ENCODE measurements at places on chromosomes 2 and 18.

- no peak for DNase-seq
These were observed 74.1 kb downstream of the OSBPL6 start for GRCh38 chr2:178268435-178268834.

- no peak for DNase-seq
These were observed 65.6 kb upstream of the SCN1A start for GRCh38 chr2:166193407-166193806.

- no peak for DNase-seq
These were observed 64.4 kb downstream of the IKZF2 start for GRCh38 chr2:213087040-213087439.

DNA sequence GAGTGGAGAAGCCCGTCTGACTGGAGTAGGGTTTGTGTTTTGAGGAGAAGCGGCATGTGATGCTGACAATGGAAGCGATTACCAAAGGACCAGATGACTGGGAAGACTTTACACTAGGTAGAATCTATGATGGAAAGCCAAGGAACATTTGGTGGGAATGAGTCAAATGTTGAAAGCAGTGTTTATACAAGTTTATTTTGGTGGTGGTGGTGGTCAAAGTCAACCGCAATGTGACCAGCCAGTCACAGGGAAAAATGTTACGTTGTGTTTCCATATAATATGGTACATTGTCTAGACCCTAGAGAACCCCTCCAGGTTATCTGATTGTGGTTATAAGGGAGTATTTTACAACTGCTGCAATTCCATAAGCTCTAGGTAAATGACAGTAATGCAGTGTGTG is 216.8 kb downstream of the PID1 start:
- no peak for DNase-seq

DNA sequence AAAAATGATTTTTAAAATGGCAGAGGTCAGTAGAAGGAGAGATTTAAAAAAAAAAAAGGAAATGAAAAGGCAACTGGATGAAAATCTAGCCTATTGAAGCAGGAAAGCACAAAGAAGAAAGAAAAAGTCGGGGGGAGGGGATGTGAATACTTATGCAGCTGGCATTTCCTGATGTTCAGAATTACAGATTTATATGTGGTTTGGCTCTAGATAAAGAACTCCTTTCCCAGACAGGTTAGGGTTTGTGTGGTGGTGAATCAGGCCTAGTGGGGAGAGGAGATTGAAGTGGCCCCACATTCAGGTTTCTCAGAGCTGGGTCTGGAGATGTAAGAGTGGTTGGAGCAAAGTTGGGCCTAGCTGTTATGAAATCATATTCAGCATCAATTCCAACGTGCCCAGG is 394.4 kb downstream of the FIGN start:
- DNase-seq, result no peak

Measured in upper lobe of left lung (tissue), 6 donors.